Stimulated activated CD8-positive, alpha-beta memory T cell treated with anti-CD3 and anti-CD28 coated beads, Interleukin-4, amount 100 ng/mL, for 1 hour (primary cell): ENCODE measurements at places on chromosomes 3 and 15.

DNA sequence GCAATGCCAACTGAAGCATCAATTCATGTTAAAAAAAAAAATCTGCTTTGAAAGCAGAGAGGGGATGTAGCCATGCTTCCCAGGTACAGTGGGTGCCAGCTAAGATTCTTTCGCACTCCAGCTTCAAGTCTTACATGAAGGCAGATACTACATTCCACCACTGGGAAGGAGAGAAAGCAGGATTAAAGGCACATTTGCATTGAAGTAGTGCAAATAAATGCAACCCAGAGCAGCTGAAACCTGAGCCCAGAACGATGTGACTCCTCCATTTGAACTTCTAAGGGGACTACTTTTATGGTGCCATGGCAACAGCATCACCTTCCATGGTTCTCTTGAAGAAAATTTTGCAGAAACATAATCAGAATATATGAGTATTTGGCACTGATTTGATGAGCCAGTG is 19.1 kb upstream of the GJD2 start:
- no peak for DNase-seq

DNA sequence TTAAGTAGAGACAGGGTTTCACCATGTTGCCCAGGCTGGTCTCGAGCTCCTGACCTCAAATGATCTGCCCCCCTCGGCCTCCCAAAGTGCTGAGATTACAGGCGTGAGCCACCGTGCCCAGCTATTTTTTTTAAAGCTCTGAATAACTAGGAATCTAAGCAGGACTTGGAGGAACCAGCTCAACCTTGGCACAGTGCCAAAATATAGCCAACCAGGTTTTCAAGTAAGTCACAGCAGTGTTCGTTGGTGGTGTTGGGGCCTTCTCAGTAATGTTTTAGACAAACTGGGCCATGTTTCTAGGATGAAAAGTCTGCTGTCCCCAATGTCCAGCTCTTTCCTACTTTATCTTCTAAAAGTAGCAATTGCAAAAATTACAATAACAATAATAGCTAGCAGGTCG is 6.4 kb upstream of the ADAM10 start:
- no peak for DNase-seq

- DNase-seq: no peak
These were observed 171.7 kb downstream of the KLF13 start for GRCh38 chr15:31498329-31498728.

DNA sequence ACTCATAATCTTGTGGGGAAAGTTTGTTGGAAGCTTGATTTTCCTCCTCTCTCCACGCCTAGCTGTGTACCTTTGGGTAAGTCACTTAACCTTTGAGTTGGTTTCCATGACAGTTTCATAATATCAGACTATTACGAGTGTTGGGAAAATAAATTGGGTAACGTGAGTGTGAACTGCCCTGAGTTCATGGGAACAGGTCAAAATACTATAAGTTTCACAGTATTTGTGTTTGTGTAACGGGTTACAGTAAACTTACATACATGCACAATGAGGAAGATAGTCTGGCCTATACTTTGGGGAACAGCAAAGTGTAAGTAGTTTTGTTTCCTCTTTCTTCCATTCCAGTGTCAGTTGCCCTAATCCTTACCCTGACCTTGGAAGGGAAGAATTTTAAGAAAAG is 509.9 kb downstream of the MECOM start:
- no peak for DNase-seq

DNA sequence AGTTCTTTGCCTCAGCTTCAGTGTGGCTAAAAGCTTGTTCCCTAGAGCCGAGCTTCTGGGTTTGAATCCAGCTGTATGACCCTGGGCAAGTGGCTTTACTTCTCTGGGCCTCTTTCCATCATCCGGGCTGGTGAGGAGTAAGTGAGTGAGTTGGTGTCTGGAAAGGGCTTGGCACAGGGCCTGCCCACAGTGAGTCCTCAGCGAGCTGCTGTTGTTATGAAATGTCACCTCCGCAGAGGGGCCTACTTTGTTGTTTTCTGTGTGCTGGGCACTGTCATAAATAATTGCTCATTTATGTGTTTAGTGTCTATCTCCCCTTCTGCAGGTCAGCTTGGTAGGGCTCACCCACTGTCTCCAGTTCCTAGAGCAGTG is 31.7 kb downstream of the SLC6A6 start:
- no peak for DNase-seq

DNA sequence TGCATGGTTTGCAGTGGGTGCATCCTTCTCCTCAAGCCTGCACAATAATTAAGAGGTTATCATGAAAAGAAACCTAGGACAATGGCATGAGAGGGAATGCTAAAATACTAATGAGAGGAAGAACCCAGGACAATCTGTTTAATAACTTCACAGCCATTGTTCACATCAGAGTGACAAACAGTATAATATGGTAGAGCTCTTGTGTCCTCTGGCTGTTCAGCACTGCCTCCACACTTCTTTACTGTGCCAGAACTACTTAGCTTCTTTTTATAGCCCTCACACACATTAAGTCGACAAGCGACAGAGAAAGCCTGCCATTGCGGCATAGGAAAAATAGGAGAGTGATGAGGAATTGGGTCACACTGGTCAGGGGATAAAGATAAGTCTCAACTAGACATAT is 65.0 kb upstream of the MEIS2 start:
- no peak for DNase-seq

DNA sequence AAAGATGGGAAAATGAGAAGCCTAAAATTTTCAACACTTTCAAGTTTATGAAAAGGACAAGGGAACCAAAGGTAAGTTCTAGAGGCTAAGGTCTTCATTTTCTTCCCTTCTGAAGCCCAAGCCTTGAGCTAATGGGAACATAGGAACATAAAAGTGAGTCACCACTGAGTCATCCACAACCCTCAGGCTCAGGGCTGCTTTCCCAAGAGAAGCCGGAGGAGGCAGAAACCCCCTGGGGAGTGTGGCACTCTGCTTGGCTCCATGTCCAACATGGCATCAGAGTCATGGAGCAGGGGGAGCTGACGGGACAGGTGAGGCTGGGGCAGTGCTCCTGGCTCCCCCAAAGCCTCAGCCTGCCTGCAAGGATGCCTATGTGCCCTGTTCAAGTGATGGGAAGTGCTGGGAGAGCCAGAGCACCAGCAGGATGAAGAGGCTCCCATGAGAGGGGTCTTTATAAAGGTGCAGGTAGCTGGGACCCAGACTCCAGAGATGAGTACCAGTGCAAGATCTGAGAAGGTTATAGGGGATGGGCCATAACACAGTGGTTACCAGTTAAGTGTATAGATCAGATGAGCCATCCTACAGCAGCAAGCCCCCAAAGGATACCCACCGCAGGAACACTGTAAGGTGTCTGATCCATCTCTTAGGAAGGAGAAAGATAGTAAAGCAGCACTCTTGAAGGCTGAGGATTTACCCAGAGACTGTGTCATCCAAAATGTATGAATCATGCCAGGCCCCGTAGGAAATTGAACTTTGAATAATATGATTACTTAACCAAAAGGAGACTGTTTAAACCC is 31.8 kb upstream of the RYR3 start:
- DNase-seq: no peak

- DNase-seq: no peak
These were observed 297.8 kb upstream of the AZI2 start for GRCh38 chr3:28646435-28646834.

GRCh38 chr3:170907637-170908234 is 701 bp downstream of the EIF5A2 start:
- no peak for DNase-seq

DNA sequence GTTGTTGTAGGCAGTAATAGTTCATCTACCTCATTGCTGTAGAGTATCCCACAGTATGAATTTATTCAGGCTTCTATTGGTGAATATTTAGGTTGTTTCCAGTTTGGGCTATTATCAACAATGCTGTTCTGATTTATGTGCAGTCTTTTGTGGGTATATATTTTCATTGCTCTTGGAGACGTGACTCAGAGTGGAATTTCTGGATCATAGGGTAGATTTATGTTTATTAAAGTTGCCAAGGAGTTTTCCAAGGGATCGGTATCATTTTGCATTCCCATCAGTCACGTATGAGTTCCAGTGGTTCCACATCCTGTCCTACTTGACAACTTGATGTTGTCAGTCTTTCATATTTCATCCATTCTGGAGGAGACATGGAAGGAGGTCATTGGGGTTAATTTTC is 8.4 kb upstream of the HRH1 start:
- DNase-seq: no peak

DNA sequence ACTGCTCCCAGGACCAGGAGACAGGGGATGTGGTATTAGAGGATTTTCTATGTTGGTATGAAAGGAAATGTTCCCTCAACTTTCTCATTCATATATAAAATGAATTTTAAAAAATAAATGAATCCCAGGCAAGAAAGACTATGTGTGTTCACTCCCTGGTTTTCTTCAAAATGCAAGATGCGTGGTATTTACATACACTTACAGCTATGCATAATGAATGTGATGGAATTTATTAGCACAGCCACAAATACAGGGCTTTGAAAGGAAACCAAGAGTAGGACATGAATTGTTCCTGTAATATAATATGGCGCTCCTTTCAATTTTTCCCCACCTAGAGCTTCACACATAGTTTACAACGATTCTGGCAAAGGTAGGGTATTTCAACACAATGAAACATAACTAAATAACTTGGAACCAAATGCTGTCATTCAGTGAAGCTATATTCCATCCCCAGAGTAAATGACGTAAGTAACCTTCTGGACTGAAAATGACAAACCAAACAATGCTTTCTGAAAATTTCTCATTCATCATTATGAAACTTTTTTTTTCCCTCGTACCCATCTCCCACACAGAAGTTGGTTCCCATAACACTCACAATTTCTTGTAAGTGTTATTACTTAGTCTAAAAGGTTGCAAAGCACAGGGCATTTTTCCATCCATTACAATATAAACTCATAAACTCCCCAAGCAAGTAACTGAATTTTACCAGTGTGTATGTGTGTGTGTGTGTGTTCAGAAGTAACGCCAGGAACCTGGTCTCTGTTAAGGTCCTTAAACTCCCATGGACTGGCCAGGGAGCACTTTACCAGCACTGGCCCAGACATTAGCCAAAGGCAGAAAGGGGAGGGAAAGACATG is 41.8 kb downstream of the CBLB start:
- DNase-seq: no peak

DNA sequence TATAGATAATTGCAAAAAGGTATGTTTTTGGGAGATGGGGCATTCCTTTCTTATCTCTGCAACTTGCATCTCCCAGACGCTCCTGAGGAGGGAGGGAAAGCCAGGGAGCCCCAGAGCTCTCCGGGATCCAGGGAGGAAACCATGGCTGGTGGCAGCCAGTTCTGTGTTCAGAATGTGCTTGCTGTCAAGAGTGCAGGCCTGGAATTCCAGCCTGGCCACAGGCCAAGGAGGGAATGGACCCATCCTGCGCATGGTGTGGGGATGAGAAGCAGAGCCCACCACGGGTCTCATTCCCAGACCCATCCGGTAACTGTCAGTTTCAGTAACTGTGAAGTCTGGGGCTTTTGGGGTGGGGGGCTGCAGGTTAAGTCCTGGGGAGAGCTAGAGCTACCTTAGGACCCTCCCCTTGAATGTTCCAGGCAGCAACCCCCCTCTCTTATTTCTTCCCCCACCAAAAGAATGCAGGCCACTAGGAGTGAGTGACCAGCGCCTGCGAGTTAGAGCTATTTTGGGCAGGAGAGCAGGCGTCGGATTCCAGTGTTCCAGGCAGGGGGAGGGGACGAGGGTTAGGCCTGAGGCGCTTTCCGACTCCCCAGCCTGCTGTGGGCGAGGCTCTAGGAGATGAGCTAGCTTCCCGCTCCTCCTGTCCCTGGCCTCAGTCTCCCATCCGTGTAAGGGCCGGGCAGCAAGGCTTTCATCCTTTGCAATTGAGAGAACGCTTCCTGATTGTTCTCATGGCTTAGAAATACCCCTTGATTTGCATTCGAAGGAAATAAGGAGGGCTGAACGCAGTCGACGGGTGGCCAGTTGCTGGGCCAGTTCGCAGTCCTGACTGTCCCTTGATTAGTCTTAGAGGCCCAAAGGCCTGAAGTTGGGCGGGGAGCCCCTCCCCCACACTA is 781 bp upstream of the DAG1 start:
- no peak for DNase-seq

DNA sequence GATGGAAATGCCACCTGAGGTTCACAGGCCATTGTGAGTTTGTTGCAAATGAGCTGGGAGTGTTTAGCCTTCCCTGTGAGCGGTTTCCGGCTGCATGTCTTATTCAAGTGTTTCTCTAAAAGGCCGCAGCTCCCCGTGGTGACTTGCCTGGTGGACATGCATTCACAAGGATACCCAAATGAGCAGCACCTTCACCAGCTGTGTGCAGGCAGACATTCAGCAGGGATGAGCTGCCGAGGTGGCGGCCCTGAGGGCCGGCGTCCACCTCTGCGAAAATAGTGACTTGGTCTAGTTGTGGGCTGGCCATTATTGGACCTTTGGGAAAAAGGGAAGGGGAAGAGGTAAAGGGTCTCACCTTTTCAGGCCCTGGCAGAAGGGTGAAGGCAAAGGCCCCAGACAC is 23.4 kb downstream of the SPSB4 start:
- no peak for DNase-seq

- no peak for DNase-seq
These were observed 5.1 kb upstream of the TTLL3 start for GRCh38 chr3:9804996-9805395.

DNA sequence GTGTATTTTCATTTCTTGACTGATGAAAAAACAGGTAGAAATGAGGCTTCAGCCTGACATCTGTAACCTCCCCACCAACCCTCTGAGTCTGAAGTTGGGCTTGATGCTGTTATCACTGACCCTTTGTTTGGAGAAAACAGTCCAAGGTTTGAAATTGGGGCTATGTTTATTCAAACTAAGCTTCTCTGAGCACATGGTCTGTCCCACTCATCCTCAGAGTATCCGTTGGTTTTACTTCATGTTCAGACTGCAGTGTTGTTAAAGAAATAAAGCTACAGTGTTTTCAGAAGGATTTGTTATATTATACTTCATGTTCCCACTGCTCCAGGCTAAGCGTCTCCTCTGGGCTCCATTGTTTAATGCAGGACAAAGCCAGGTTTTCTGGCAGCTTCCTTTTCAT is 6.0 kb downstream of the MAPKBP1 start:
- no peak for DNase-seq

DNA sequence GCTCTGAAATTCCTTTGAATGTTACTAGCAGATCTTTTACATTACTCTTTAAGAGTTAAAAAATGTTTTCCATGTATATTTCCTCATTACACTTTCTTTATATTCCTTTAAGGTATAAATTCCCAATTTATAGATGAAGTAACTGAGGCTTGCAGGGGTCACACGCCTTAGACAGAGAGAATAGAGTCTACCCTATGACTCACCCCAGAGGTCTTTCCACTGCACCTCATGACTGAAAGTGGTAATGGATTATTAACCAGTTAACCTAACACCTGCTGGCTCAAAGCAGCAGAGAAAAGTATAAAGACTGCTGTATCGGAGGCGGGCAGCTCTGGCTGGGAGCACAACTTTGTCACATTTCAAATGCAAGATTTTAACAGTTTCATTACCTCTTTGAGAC is 37.7 kb downstream of the LDHAL6B start:
- no peak for DNase-seq
